ENCODE measurements at places on chromosomes 11 and 22.

DNA sequence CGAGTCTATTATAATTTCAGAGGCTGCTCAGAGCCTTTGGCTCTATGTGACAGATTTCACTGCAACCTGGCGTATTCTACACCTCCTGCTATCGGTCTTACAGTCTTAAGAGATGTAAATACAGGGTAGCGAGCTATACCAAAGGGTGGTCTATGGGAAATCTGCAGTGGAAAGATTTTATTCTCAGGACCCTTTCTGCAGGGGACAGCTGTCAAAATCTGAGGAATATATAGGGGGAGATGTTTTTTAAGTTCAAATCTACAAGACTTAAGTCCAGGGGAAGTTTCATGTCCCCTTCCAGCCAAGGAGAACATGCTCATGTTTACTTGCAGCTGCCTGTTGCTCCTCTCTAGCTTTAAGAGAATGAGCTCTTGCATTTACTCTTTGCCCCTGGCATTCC is 62.7 kb downstream of the MICAL2 start:
- no peak for DNase-seq

GRCh38 chr11:120212259-120212878 is 1.5 kb downstream of the OAF start:
- no peak for DNase-seq

- DNase-seq, result no peak
These were observed 26.2 kb upstream of the PDE3B start for GRCh38 chr11:14617241-14618027.

GRCh38 chr11:64694821-64695365 is 28.1 kb downstream of the NRXN2 start:
- no peak for DNase-seq

DNA sequence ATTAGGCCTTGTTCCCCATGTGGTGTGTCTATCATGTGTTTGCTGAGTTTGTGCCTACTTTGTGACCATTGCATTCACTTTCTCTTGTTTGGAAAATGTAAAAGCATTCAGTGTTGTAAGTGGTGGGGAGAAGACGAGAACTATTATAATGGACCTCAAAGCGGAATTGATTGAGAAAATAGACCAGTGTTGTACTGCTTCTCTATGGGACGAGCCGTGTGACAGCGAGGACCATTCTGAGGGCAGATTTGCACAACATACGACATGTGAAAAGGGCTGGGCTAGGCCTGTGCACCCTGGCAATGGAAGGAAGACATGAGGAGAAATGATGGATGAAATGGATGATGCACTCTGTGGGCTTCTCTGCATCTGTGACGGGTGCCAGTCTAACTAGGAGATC is 233.5 kb downstream of the DSCAML1 start:
- no peak for DNase-seq

DNA sequence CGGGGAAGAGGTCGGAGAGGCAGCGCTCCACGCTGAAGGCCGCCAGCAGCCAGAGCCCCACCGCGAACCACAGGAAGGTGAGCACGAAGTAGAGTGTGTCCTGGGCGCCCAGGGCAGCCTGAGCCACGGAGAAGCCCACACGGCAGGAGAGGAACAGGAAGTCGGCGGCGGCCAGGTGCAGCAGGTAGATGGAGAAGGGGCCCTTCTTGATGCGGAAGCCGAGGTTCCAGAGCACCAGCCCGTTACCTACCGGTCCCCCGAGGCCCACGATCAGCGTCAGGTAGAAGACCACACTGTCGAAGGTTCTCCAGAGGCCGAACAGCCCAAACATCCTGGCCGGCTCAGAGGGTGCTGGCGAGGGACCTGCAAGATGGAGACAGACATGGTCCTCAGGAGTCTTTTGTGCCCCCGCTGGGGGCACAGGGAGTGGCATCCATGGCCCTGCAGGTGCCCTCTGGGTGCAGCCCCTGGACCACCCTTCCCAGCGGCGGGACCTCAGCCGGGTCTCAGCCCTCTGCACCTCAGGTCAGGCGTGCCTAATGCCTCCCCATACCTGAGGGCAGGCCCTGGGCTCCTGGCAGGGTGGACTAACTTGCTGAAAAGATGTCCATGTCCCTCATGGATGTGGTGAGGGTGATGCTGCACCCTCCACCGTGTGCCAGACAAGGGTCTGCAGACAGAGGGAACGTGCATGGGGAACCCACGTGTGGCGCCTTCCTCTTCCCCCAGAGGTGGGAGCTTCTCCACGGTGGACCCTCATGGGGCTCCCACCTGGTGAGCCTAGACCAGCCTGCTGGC is at the start of gene MRGPRG:
MRGPRG (minus strand) TSS at position 331 of the 798 bp plus-strand sequence; CDS start at position 331, 0 bp downstream.
- DNase-seq, result no peak

- DNase-seq, result no peak
These were observed 60.0 kb upstream of the NUP50 start for GRCh38 chr22:45103756-45104155.

DNA sequence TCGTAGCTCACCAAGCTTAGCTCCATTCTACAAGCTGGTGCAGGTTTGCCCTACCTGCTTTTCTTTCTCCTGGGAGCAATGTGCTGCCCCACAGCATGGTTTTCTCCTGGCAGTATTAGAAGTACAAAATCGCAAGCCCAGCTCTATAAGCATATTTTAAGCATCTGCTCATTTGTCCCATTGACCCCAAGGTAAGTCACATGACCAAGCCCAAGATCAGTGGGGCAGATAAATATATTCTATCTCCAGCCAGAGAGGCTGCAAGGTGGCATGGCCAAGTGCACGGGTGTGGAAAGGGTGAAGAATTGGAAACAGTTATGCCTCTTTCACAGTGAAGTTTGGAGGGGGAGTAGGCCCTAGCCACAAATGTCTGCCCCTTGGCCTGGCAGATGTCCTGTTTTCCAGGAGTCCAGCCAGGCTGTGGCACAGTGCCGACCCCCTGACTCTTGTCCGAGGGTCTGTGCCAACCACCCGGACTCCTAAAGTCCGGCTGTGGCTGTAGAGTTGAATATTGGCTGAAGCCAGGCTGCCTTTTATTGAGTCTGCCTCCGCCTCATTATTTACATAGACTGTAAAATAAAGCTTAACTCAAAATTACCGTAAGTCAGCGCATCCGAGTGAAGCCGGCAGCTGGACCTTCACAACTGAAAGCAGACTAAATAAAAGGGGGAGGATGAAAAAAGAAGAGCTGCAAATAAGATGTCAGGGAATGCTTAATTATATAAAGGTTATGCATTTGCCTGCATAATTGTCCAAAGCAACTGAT is 165.7 kb downstream of the COMMD9 start:
- DNase-seq, result no peak

DNA sequence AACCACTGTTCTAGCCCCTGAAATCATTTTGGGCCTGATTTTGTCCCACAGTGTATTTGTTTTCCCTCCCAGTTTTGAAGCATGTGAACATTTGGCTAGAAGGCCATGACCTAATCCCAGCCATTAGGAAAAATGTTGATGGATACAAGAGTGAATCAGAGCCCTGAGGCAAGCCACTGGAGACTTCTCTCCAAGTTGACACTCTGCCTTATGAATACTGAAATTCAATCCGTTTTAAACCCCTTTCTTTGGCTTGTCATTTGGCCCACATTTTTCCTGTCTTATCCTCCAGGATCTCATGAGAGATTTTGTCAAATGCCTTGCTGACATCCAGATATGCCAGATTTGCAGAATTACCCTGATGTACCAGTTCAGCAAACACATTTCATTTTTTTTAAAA is 158.8 kb downstream of the FAT3 start:
- DNase-seq, result no peak

DNA sequence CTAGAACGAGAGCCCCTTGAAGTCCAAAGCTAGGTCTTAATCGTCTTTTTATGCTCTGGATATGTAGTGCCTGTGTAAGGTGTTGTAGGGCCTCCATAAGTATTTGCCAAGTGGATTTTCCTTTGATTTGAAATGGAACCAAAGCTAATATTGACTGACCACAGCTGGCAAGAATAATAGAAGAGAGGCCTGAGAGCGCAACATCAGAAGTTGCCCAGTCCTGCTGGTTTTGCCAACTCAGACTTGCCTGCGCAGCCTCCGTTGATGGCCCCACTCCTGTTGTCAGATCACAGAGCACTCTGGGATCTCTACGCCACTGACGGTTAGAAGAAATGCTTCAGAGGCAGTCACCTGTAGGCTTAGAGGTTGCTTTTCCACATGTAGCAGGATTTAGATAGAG is 251.2 kb downstream of the TENM4 start:
- DNase-seq, result no peak

Measured in activated CD8-positive, alpha-beta memory T cell treated with anti-CD3 and anti-CD28 coated beads for 1 hour (primary cell).